Cerebellar nuclear complex (tissue), 1 donor: ENCODE measurements at places on chromosomes 7 and 10.

DNA sequence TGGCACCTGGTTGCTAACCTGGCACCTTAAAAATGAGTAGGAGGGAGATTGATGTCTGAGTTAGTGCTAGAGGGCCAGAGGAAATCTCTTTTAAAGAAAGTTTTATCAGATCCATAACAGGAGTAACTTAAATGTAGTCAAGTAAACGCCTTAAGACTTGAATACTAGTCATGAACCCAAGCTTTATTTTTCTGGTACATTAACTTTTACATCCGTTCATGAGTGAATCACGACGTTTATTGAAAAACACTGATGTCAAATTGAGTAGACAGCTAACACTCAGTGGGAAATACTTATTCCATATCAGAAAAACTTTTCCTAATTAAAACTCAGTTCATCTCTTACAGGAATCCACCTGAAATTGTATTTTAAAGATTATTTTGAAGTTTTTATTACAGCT is 6.9 kb upstream of the LAMB1 start:
- DNase-seq, result no peak

DNA sequence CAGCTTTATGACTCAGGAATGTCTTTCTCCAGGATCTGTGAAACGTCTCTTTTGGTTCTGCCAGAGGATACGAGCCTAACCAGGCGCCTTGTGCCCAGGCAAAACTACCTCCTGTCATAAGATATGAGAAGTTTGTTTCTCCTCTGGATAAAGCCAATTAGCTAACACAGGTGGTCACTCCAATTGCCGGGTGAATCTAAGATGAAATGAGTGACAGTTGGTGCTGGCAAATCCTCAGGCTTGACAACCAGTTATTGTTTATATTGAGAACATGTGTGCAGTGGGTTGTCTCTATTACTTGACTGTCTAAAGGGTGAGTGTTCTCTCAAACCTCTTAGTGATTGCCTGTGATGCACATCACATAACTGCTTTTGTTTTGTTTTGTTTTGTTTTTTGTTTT is 449.1 kb downstream of the XPNPEP1 start:
- DNase-seq, result no peak

GRCh38 chr10:44020322-44021111 is 364.4 kb downstream of the CXCL12 start:
- no peak for DNase-seq

GRCh38 chr10:61897671-61898434 is 3.6 kb upstream of the ARID5B start:
- DNase-seq, result no peak

- DNase-seq, result no peak
These were observed 90.0 kb downstream of the C1GALT1 start for GRCh38 chr7:7272294-7272693.

DNA sequence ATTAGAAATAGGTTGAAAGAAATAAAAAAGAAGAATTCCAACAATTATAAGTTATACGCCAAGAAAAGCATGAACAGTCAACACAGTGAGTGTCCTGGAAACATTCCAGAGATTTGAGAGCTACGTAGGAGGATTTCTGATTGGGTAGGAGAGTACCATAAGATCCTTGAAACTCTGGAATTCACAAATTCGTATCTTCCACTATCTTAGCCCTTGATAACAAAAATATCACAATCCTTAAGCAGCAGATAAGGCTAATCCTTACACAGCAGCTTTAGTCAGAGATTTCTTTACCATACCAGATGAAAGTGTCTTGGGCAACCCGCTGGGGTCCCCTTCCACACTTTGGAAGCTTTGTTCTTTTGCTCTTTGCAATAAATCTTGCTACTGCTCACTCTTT is 8.2 kb downstream of the TPK1 start:
- no peak for DNase-seq

- DNase-seq, result no peak
These were observed 190.0 kb downstream of the PTPN20 start for GRCh38 chr10:47101196-47101595.

- DNase-seq, result no peak
These were observed 150.8 kb upstream of the NPSR1 start for GRCh38 chr7:34507191-34507590.

GRCh38 chr10:79982362-79982800 is 33.5 kb upstream of the SFTPD start:
- no peak for DNase-seq

DNA sequence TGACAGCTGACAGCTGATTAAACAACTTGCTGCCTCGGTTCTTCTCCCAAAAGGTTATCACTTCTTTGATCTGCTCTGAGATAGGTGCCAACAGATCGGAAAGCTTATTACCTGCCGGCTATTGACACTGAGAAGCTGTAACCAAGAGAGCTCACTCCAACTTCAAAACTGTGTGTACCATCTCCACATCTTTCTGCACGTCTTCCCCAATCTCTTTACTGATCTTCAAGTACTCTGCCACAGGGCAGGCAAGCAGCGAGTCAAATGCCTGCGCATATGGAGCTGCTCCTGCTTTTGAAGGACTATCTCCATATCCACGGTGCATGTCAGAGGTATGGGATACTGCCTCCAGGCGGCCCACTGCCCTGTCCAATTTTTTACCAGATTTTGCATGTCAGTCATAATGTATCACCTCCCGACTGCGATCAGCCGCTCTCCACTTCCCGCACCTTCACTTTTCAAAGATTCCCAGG is 352 bp upstream of the ZNF485 start:
- DNase-seq, result no peak

- no peak for DNase-seq
These were observed 5.1 kb downstream of the HOXA13 start for GRCh38 chr7:27194686-27195379.

- no peak for DNase-seq
These were observed 380.9 kb downstream of the PARD3 start for GRCh38 chr10:34434119-34434594.

DNA sequence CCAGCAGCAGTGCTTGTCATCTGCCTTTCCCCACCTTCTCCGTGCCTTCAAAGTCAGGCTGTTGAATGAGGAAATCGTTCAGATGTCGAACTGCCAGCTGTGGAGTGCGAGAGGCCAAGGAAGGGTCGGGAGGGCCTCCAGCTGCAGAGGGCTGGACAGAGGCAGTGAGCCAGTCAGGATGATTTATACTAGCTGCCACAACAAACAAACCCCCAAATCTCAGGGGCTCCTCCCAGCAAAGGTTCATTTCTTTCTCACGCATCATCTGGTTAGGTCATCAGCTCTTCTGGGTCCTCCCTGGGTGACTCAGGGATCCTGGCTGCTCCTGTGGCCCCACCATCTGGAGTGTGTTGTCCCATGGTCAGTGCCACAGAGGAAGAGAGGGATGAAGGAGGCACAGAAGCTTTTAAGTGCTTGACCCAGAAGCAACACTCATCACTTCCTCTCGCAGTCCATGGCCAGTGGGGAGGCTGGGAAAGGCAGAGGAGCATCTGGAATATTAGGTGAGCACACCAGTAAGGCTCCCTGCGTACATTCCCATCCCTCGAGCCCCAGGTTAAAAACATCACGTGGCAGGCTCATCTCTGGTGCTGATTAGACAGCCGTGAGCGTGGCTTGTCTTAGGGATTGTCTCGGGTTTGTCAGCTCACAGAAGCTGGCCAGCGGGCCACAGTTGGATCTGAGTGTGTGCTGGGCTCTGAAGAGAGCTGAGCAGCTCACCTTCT is 140.7 kb downstream of the RGS10 start:
- DNase-seq, result no peak

DNA sequence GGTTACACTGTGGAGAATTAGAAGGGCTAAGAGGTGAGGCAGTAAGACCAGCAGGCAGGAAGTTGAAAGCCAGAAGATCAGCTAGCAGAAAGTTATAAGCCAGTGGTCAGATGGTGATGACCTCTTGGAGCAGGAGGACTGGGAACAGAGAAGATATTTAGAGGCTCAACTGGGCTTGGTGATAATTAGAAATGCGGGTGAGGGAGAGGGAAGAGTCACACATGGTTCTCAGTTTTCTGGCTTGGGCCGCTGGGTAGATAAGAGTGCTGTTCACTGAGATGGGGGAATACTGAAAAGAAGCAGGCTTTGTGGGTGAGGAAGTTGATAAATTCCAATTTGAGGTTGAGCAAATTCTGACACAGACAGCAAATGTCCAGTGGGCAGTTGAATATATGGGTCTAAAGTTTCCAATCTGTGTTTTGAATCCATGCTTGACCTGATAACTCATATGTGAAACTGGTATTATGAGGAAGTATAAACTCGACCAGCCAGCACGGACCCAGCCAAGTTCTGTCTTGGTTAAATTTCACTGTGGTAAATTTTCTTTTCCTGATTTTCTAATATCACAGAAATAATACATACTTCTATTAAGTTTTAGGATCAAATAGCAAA is 22.7 kb downstream of the LSMEM1 start:
- no peak for DNase-seq

GRCh38 chr10:75544386-75544785 is 113.0 kb downstream of the LRMDA start:
- DNase-seq, result no peak

DNA sequence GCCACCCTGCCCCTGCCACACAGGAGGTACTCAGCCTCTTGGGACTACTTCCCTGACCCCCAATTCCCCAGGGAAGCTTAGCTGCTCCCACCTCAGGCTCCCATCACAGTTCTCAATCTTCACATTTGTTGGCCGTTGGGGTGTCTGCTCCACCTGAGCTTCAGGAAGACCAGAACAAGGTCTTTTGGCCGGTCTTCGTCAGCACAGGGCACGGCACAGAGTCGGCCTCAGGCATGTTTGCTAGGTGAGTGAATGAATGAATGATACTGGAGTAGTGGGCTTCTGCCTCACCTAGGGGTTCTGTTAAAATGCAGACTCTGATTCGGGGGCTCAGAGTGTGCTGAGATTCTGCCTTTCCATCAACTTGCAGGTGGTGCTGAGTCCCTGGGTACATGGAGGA is 20.3 kb downstream of the GPRIN2 start:
- no peak for DNase-seq
